ENCODE measurements at places on chromosomes 16 and 17.

- no peak for DNase-seq
These were observed 9.7 kb downstream of the ERN1 start for GRCh38 chr17:64120159-64120810.

GRCh38 chr17:17541640-17542001 lies 45.4 kb upstream of the RASD1 start:
- DNase-seq = no peak

DNA sequence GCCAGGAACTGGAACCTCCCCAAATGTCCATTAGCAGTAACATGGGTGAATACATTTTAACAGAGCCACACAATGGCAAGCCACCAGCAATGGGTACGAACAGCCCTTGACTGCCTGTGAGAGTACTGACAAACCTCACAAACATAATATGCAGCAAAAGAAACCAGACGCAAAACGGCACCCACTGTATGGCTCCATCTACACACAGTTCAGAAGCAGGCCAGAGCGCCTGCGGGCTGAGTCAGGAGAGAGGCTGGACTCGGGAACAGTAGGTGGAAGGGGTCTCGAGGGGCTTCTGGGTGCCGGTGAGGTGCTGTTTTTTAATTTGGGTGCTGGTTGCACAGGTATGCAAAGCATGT lies 77.4 kb upstream of the TOB1 start:
- DNase-seq = no peak

DNA sequence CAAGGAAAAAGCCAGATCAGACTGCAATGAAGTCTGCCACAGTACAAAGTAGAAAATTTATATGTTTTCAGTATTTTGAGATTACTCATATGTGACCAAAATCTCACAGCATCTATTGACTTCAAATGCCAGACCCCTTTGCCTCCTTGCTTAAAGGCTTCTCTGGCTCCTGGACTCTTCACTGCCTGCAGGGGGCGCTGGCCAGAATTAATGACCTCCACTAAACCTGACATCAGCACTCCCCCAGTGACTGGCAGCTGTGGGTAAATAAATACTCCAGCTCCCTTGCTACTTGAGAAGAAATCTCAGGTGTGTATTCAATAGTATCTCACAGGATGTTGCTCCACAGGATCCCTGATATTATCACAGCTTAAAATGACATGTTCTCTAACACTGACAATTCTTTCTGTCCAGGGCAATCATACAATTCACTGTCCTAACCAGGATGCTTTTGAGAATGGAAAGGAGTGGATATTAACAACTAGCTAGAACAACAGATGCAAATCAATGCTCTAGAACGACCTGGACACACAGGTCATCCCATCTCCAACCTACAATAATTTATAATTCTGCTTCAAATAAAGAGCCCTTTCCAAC lies 4.0 kb downstream of the BECN1 start:
- DNase-seq = peak; percentile 60

- no peak for DNase-seq
These were observed 9.5 kb downstream of the KNOP1 start for GRCh38 chr16:19708296-19709205.

GRCh38 chr16:89550421-89551007 lies 10.0 kb upstream of the RPL13 start:
- DNase-seq = no peak

DNA sequence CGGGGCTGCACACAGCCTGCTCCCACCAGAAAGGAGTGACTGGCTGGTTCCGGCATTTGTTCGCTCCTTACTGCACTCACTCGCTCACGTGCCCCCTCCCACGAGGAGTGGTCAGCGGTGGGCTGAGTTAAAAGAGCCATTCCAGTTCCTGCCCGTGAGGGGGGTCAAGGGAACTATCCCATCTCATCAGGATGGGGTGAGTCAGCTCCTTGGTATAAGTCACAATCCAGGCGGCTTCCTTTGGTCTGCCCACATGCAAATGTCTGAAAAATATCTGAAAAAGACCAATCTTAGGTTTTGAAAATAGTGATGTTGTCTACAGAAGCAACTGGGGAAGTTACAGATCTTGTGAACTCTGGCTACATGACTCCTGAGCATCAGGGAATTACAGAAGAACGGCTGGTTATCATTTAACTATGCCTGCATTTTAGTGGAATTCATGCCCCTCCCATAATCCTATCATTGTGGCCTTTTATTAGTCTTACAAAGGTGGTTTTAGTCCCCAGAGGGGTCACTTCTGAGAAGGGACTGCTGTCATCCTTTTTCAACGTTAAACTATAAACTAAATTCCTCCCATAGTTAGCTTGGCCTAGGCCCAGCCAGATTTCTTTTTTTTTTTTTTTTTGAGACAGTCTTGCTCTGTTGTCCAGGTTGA lies 9.8 kb upstream of the TNFSF12 start:
- DNase-seq = no peak

DNA sequence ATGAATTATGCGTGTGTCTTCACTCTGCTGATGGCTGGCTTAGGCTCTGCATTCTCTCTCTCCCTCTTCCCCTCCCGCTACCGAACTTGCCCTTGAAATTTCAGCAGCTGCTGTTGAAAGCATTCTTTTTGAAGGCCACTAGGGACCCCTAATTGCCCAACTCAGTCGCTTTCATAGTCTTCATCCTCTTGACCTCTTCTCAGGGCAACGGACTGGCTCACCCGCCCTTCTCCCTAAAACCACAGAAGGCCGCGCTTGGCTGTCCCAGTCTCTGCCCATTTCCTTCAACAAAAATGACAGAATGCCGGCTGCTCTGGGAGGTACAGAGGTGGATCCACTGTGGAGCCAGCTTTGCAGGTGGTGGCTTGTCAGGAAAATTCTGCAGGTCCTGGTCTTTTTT lies 21.0 kb upstream of the FMNL1 start:
- no peak for DNase-seq

DNA sequence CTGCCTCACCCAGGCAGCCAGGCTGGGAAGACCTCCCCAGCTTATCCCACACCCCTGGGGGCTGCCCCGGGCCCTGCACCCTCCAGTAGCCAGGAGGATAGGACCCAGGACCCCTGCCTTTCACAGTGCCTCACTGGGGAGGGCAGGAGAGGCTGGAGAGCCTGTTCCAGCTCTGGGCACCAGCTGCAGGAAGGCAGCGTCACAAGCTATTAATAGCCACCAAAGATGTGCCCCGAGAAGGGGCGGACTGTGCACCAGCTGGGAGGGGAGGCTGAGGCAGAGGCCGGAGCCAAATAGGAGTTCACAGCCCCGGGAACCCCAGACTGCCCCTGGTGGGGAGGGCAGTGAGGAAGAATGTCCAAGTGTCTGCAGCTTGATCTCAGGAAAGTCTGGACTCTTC lies 8.8 kb downstream of the SBK1 start:
- DNase-seq = no peak

DNA sequence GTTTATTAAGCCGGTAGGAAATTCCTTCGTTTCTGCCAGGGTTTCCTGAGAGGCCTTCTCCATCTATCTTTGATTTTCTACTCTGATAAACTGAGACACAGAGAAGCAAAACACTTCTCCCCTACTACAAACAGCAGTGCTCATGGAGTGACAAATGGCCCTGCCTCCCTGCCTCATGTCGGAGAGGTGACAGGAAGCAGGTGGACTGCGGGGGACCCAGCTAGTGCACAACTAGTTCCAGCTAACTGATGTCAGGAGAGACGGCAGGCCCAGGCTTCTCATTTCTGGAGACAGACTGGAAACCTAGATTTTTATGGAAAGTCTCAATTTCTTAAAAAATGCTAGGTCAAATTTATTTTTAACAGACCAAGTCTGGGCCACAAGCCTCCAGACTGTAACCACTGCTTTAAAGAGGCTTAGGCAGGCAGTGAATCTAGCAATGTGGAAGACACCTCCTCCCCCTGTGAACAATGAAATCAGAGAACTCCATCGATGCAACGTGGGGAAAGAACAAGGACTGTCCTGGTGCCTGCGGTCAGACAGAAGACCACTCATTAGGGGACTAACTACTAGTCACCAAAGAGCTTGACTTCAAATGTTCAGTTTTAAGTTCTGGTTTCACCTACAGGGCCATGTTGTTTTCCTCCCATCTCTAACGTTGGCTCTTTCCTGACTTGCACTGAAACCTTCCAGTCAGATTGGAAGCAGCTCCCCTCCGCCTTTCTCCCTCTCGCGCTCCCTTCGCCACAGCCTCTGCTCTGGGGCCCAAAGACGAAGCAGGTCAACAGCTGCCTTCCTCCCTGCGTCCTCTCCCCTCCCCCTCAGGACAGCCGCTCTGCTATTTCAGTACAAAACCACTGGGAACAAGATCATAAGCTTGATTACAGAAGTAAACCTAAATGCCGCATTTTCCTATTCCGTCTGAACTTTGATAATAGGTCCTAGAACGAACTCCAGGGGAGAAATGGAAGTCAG lies 17.6 kb downstream of the GTF3C1 start:
- no peak for DNase-seq

- no peak for DNase-seq
These were observed 2.4 kb downstream of the DHRS7B start for GRCh38 chr17:21129023-21129681.

DNA sequence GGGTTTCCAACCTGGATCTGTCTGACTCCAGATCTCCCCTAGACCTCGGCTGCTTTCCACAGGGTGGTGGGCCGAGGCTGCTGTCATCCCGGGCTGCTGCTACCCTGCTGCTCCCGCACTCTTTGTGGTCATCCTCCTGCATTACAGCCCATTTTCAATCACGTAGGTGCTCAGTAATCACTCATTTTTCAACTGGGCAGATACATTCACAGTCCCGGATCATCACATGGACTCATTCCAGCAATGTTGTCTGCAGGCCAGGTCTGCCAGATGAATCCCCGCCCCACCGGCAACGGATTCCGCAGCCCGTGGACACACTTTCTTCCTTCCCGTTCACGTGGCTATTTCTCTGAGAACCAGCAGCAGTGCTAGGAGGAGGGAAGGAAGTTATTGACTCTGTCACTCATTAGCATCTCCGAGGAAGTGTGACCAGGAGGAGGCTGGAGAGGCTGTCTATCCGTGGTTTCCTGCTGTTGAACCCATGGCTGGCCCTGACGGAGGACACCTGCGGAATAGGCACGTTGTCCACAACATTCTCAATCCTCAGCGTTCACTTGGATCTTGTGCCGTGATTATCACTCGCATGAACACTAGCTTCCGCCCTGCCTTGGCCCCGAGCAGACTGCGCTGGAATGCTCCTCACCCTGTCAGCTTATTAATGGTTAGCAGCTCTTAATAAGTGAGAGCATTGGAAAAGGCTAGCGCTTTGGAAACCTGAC lies 14.7 kb upstream of the ZCCHC14 start:
- DNase-seq = no peak

- no peak for DNase-seq
These were observed at the start of gene TBX4 for GRCh38 chr17:61452301-61453290. Gene TBX4, plus strand, starts transcription at chr17:61452422. Its CDS starts 4,069 bp downstream, at chr17:61456491.

- DNase-seq = no peak
These were observed 5.3 kb upstream of the C16orf74 start for GRCh38 chr16:85755929-85756768.

DNA sequence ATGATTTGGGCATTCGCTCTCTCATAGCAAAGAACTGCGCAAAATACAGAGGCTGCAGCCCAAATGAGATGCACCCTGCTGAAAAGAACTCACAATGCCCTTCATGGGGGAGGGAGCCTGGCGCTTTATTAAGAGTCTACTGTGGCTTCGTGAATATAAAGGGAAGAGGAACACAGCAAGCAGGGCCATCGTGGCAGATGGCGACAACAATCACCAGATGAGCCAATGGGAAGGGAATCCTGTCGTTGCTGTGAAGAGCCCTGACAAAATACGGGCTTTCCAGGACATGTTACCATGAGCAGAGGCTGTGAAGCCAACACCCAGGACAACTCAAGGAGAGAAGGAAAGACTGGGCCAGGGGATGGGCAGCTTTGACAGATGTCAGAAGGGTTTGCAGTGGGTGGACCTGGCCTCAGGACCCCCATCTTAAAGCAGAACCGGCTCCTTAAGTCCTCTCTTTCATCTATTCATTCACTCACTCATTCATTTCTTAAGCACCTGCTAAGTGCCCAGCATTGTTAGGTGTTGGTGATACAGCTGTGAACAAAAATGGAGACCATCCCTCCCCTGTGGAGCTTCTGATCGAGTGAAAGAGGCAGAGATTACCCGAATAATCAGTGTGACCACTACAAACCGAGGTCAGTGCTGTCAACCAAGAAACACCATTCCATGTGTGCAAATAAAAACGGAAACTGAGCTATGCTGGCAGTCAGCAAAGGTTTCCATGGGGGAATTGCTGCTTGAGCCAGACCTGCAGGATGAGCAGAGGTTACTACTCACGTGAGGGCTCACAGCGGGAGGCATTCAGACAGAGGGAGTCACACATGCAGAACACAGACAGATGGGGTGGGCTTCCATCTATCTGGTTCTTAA lies 125.8 kb downstream of the DYNLRB2 start:
- no peak for DNase-seq

GRCh38 chr17:77400445-77400870 lies 259.7 kb downstream of the SEC14L1 start:
- DNase-seq = peak; percentile 57

- no peak for DNase-seq
These were observed 164.6 kb downstream of the CPPED1 start for GRCh38 chr16:12639044-12639443.

- no peak for DNase-seq
These were observed 14.8 kb downstream of the TMEM94 start for GRCh38 chr17:75471207-75471606.

DNA sequence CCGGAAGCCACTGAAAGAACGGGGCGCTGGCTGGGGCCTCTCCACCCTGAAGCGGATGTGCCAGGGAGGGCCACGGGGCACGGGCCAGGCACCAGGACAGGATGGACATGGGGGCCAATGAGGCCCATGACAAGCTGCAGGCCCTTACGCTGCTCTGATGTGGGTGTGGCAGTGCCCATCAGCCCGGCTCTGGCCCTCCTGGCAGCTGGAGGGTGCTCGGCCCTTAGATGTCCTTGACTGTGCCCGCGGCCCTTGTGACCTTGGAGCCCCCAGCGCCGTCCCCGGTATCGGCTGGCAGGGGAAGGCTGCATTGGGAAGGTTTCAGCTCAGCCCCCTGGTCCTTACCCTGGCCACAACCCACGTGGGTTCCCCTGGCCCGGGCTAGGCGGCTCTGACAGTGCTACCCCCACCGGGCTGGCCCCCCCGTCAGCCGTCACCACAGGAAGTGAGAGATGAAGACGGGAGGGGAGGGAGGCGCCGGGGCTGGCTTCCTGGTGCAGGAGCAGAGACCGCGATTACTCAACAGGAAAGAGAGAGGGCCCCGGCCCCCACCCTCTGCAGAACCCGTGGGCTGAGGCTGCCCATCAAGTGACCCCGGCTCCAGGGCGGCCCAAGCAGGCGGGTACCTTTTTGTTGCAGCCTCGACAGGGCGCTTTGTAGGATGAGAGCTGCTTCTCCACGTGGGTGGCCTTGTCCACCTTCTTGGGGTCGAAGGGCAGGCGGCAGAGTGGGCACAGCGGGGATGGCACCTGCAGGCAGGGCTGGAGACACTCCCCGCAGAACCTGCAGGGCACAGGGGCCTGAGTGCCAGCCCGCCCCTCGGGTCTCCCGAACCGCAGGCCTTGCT lies 5.3 kb downstream of the RNF166 start:
- peak; percentile 96 for DNase-seq

GRCh38 chr17:75457047-75457654 lies 716 bp downstream of the TMEM94 start:
- peak; percentile 56 for DNase-seq

All from bone marrow (tissue), 2 donors.